Forelimb muscle (tissue), 1 donor: ENCODE measurements at places on chromosomes 16 and 17. TPM values are rescaled to one million over a fixed set of nuclear protein-coding genes. Genes with fewer than 3 reads are reported as not detected.

MYL4 gene
- 1,803 TPM for polyA plus RNA-seq

OTOP3 gene
- polyA plus RNA-seq, result not detected

C16orf96 gene
- 0.73 TPM for polyA plus RNA-seq

OR1F1 gene
- polyA plus RNA-seq, result not detected

KRTAP9-8 gene
- not detected for polyA plus RNA-seq

- DNase-seq, result no peak
These were observed 64.2 kb upstream of the METRNL start for GRCh38 chr17:83014940-83015910.

DNA sequence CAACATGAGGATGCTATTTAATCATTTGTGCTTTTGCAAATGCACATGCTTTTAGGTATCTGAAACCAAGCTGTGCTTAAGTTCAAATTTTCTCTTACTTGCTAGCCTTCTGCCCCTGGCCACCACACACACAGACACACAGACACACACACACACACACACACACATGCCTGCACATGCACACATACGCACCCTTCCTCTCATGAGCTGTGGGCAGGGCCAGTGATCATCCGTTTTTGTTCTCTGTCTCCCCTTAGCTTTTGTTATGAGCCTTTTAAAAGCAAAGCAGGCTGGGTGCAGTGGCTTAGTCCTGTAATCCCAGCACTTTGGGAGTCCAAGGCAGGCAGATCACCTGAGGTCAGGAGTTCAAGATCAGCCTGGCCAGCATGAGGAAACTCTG lies 34.2 kb downstream of the CD300LF start:
- no peak for DNase-seq

DNA sequence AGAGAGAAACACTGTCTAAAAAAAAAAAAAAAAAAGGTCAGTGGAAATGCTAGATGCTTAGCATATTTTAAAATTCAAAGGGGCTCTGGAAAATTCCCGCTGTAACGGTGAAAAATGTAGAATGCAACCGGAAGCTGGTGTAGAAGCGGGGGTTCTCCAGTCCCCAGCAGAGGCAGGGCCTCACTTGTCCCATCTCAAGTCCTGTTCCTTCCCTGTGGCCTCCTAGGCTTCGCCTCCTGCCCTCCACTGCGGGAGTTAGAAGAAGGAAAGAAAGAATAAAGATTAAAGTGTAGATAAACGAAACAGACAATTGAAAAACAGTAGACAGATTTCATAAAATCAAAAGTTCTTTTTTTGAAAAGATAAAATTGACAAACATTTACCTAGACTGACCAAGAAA lies 14.8 kb upstream of the ZNF287 start:
- no peak for DNase-seq

GRCh38 chr17:16329519-16330271 lies 23.6 kb downstream of the CENPV start:
- no peak for DNase-seq

- no peak for DNase-seq
These were observed 34.4 kb downstream of the DNAH3 start for GRCh38 chr16:21116148-21116693.

GRCh38 chr17:35716897-35717465 lies 14.5 kb upstream of the RASL10B start:
- DNase-seq, result no peak
